ENCODE measurements at places on chromosomes 13 and 19.
A peak's percentile ranks its signal among the peaks of the same experiment; 100 is the strongest.

DNA sequence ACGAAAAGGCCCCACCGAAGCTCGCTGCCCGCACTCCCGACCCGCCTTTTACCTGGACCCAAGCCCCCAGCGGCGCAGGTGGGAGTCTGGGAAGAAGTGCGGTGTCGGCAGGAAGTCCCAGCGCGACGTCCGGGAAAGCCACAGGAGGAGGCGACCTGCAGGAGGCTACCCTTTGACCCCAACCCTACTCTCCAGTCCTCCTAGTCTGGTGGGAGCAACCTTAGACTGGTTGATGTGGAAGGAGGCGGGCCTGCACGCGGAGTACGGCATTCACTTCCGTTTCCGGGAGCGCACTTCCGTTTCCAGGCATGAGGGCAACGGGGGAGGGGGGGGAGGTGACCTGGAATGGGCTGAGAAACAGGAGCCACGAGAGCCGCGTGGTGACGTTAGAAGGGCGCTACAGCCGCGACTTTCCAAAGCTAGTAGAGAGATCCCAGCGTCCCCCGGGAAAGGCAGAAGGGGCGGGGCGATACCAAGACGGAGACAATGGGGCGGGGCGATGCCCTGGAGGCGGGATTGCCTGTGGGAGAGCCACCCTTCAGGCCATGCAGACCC lies 28.5 kb downstream of the ZNF266 start:
- peak; percentile 48 for DNase-seq

DNA sequence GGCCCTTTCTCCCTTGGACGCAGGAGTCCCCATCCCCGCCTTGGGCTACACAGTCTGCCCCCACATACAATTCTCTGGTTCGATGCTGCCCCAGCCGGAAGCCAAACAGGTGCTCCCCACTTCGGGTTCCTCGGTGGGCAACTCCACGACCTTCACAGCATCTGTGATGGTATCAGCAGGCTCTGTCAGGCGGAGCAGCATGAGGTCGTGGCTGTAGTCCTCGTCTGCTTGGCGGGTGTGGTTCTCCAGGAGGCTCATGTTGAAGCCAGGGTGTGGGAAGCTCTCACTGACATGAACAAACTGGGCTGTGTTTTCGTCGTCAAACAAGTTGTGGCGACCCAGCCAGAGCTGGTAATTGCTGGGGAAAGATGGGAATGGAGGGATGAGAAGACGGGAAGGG lies 3.5 kb downstream of the KLK1 start:
- peak; percentile 56 for DNase-seq

- peak; percentile 93 for DNase-seq
Measured at GRCh38 chr19:35248310-35249145, at the start of gene LSR. Gene LSR (plus strand): TSS chr19:35249002. CDS start chr19:35249023, 21 bp downstream.

- DNase-seq, result no peak
Measured at GRCh38 chr19:39335168-39335548, 685 bp downstream of the GMFG start.

- no peak for DNase-seq
Measured at GRCh38 chr13:108621462-108621861, 7.9 kb upstream of the MYO16 start.

GRCh38 chr19:12773571-12773970 lies 1.8 kb downstream of the HOOK2 start:
- peak; percentile 51 for DNase-seq

DNA sequence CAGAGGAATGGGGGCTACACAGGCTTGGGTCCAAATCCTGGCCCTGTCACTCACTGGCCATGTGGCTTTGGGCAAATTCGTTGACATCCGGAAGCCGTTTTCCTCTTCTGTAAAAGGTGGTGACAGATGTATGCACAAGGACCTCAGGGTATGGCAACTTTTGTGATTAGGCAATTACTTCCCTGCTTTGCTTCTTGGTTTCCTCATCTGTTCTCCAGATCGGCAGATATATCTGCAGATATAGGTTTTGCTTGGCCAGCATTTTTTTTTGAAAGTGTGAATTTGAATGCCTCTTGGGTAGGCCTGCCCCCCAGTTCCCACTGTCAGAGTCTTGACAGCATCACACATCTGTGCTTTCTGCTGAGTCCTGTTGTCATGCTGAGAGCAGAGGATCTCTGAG lies 17.7 kb downstream of the TMEM272 start:
- peak; percentile 30 for DNase-seq

GRCh38 chr13:106373304-106373988 lies 162.0 kb downstream of the EFNB2 start:
- no peak for DNase-seq

- no peak for DNase-seq
Measured at GRCh38 chr13:111219950-111220349, 100.5 kb upstream of the TEX29 start.

- DNase-seq, result peak; percentile 37
Measured at GRCh38 chr19:8143041-8143440, 6.4 kb downstream of the FBN3 start.

- no peak for DNase-seq
Measured at GRCh38 chr13:75225288-75226032, 256.5 kb downstream of the TBC1D4 start.

DNA sequence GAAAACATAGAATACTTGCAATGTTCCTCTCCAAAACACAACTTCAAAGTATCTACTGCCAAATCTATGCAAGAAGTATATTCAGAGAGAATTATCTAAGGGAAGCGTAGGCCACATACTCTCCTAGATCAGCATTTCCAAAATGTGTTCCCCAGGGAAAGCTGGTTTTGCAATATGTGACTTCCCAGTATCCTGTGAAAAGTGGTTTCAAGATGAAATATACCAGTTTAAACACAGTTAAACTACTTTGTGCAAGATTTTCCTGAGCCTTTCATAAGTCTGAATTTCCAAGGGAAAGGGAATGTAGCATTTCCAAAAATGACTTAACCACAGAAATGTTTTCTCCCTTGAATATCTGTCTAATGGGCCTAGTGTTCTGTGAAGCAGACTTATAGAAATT lies 7.6 kb downstream of the STARD13 start:
- no peak for DNase-seq

- DNase-seq, result no peak
Measured at GRCh38 chr13:98565726-98566565, 11.0 kb downstream of the STK24 start.

- DNase-seq, result no peak
Measured at GRCh38 chr13:110328573-110328972, 21.5 kb downstream of the COL4A2 start.

GRCh38 chr13:38606699-38607535 lies 80.0 kb upstream of the FREM2 start:
- no peak for DNase-seq

- no peak for DNase-seq
Measured at GRCh38 chr19:821231-821824, 427 bp downstream of the PLPPR3 start.

DNA sequence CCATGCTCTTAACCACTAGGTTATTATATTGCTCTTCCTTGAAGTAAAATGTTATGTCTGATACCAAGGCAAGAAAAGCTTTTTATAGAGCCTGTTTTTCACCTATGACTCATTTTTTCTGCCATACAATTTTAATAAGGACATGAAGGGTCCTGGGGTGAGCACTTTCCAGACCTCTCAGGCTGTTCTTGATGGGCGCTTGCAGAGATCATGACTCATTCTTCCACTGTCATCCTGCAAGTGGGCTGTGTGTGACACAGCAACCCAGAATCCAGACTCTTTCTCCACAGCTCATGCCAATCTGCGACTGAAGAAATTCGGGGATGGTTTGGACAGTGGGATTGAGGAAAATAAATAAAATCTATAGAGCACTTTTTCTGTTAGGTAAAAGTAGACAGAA lies 506.7 kb upstream of the NBEA start:
- no peak for DNase-seq

DNA sequence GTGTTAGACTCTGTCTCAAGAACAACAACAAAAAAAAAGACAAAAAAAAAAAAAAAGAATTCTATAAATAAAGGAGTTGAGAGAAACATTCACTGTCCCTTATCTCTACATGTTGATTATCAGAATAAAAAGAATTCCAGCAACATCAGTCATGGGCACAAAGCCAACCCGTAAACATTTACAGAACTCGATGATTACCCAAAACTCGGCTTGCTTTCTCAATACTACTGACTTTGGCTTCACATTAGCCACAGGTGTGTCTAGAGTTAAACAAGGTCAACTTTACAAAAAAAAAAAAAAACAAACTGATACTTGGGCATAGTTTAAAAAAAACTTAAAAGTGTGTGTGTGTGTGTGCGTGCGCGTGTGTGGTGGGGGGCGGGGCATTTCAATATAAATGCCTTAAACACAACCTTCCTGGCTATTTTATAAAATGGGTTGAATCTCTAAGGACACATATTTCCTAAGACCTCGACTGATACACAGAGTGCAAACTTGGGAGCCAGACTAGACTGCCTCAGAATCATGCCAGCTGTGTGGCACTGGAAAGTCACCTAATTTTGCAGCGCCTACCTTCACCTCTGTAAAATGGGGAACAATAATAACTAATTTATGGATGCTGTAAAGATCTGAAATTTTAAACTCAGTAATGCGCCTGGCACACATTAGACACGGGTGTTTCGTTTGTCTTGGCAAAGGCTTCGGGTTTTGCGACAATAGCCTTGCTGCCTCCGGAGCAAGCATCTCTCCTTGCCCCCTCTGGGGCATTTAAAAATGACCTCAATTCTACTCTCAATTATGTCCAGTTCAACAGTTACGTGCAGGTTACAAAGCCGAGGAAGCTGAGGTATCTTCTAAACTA lies 922 bp downstream of the EBPL start:
- peak; percentile 59 for DNase-seq

- DNase-seq, result no peak
Measured at GRCh38 chr13:21445759-21446158, 13.3 kb downstream of the ZDHHC20 start.

DNA sequence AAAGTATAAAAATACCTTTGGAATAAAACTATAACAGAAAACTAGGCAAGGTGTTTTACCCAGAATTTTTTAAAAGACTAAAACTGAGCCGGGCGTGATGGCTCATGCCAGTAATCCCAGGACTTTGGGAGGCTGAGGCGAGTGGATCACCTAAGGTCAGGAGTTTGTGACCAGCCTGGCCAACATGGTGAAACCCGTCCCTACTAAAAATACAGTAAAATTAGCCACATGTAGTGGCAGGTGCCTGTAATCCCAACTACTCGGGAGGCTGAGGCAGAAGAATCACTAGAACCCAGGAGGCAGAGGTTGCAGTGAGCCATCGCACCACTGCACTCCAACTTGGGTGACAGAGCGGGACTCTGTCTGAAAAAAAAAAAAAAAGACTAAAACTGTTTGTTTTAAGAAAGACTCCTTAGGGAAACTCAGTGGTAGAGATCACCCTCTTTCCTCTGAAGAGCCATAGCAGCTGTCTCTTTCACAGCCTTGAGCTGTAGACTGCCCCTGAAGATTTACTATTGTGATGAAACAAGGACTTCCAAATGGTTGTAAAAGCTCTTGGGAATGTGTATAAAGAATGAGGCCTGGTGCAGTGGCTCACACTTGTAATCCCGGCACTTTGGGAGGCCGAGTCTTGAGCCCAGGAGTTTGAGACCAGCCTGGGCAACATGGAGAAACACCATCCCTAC lies 14.7 kb upstream of the KCTD4 start:
- DNase-seq, result no peak

- DNase-seq, result no peak
Measured at GRCh38 chr19:13742756-13743155, 21.6 kb upstream of the MRI1 start.

- no peak for DNase-seq
Measured at GRCh38 chr19:13985771-13986347, 20.3 kb downstream of the RFX1 start.

GRCh38 chr13:44425041-44425814 lies 51.6 kb downstream of the SERP2 start:
- no peak for DNase-seq

DNA sequence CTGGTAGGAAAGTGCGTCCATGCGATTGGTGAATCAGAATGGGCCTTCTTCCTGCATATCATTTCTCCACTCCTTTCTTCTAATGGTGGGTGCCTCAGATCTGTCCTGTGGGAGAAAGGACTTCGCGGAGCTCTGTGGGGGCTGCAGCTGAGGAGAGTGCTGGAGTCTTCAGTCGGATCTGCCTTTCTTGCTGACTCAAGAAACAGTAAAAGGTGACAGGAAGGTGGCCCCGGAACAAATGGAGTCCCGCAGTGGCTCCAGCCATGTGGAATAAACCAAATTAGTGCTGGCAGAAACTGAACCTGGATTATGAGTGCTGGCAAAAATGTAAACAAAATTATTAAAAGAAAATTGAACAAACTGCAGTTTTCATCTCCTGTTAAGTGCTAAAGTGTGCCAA lies 15.1 kb upstream of the GAS6 start:
- DNase-seq, result peak; percentile 81

DNA sequence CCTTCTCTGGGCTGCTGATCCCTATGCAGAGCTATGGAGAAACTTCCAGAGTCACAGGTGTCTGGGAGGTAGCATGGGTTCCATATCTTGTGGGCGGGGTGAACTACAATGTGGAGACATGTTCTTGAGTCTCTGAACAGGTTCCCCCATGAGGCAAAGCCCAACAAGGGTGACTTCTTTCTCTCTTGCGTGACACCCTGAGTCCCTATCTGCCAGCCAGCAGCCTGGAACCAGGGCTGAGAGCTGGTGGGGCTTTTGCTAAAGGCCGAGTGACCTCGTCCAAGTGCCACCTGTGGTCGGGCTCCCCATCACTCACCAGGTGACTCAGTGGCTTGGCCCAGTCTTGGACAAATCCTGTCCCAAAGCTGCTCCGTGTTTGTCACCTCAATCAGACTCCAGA lies 88.0 kb upstream of the ZNF536 start:
- DNase-seq, result no peak

DNA sequence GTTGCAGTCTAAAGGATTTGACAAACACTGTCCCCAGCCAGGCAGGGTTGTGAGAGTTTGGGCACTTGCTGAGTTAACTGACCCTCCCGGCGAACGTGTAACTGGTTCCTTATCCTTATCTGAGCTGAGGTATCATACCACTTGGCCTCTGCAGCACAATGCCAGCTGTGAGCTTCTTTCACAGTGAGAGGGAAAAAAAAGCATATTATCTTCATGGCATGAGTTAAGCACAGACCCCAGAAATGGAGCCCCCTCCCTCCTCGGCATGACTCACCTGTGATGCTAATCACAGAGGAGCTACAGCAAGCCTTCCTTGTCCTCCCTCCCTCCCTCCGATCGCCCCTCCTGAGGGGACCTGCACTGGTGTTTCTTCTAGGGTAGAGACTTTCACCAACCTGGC lies 60.5 kb downstream of the EFNB2 start:
- no peak for DNase-seq
